ENCODE measurements at places on chromosomes 16 and 17.

DNA sequence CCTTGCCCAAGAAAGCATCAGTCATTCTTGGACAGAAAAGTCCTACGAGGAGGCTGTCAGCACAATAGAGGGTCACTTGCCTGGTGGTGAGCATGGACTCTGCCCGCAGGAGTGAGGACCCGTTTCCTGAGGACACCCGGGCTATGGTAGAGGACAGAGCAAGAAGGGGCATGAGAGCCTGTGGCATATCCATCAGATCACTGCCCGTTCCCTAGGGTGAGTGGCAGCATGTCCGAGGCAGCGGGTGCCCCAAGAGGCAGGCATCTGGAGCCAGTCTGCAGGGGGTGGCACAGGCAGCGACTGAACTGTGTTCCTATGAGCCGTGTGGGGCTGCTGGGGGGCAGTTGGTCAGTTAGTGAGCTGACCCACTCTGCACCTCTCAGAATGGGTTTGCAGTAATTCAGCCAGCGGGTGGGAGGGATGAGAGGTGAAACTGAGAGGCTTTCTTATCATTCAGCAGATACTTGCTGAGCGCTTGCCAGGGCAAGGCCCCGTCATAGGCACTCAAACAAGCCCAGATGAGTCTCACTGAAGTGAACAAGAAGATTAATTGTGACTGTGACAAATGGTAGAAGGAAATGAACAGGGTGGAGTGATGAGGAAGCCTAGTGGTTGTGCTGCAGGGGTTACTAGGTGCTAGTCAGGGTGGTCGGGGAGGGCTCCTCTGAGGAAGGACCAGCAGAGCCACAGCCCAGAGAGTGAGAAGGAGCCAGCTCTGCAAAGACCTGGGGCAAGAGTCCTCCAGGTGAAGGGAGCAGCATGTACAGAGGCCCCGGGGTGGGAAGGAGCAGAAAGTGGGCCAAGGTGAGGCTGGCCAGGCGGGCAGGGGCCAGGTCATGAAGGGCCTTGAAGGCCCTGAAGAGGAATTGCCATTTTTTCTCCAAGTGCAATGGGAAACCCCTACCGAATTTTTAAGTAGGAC, 87.9 kb downstream of the CLEC16A start:
- DNase-seq, result no peak

DNA sequence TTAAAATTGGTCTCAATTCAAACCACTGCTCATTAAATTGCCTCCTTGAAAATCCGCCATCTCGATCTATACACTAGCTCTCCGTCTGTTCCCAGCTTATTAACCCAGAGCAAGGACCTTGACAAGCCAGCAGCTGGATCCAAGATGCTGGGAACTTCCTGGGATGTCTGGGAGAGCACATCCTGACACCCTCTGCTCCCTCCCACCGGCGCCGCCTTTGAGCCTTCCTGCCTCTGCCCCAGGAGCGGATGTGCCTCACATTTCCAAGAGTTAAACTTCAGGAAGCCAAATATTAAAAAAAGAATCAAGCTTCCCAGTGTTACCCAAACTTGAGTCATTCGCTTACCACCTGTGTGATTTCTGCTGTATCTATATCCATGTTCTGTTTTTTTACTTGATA, 107.9 kb downstream of the HAPSTR1 start:
- no peak for DNase-seq

- DNase-seq, result no peak
Measured at GRCh38 chr17:48002266-48002915, 31.5 kb downstream of the CDK5RAP3 start.

- DNase-seq, result no peak
Measured at GRCh38 chr17:67999291-67999911, 3.1 kb upstream of the C17orf58 start.

GRCh38 chr17:40532520-40533253, 31.3 kb upstream of the TNS4 start:
- DNase-seq, result no peak

All from SHP77 treated with DMSO at 0.1 percent for 48 hours (cell line).